ENCODE measurements at places on chromosomes 6 and 20. TPM values are rescaled to one million over a fixed set of nuclear protein-coding genes. Genes with fewer than 3 reads are reported as not detected.

The MROH8 gene
- 2.6 TPM for total RNA-seq

The GPX5 gene
- total RNA-seq = not detected

The NRSN1 gene
- not detected for total RNA-seq

The BPIFB1 gene
- total RNA-seq = not detected

The BEND6 gene
- total RNA-seq = 0.17 TPM

The BIRC7 gene
- total RNA-seq = not detected

The SLC17A1 gene
- total RNA-seq = not detected

The STMN3 gene
- 2.7 TPM for total RNA-seq

The C6orf15 gene
- total RNA-seq = not detected

The ZNF831 gene
- total RNA-seq = 0.89 TPM

The CD93 gene
- 24.2 TPM for total RNA-seq

DNA sequence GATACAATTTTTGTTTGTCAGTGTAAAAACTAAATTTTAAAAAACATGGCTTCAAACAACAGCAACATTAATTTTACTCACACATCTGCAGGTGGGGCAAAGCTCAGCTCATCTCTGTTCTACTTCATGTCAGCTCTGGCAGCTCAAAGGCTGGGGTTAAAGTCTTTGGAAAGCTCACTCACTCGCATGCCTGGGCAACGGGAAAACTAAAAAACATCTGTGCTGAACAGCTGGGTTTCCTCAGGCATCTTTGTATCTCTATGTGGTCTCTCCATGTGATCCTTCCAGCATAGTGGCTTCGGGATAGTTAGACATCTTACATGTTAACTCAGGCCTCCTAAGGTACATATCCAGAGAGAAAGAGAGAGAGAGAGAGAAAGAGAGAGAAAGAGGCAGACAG is 499.6 kb downstream of the RFPL4B start:
- DNase-seq = no peak

DNA sequence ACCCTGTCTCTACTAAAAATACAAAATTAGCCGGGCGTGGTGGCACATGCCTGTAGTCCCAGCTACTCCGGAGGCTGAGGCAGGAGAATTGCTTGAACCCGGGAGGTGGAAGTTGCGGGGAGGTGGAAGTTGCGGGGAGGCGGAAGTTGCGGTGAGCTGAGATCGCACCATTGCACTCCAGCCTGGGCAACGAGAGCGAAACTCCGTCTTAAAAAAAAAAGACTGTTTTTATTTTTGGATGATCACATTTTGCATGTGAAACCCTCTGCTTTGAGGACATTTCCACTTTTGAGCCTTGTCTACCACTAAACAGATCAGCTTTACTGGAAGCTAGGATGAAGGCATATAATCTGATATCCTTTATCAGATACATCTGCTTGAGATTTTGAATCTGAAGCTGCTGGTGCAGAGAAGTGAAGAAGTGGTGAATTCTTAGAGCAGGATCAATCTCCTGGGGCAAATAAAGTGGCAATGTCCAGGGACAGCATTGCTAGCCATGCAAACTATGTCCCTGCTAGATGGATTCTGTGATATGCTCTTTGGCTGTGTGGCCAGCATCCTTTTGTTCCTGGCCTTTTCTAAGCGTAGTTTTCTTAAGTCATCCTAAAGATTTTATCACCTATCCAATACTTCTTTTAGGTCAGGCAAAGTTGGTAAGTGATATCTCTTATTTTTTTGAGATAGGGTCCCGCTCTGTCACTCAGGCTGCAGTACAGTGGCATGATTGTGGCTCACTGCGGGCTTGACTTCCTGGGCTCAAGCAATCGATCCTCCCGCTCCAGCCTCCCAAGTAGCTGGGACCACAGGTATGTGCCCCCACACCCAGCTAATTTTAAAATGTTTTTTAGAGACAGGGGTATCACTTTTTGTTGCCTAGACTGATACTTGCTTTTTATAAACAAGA is 23.3 kb downstream of the RBL1 start:
- no peak for DNase-seq

GRCh38 chr20:45892828-45893500 is 1.8 kb downstream of the CTSA start:
- peak; percentile 66 for DNase-seq

GRCh38 chr20:49657118-49657901 is 56.4 kb downstream of the B4GALT5 start:
- DNase-seq = no peak

GRCh38 chr6:147972448-147972847 is 370.2 kb upstream of the SASH1 start:
- no peak for DNase-seq

DNA sequence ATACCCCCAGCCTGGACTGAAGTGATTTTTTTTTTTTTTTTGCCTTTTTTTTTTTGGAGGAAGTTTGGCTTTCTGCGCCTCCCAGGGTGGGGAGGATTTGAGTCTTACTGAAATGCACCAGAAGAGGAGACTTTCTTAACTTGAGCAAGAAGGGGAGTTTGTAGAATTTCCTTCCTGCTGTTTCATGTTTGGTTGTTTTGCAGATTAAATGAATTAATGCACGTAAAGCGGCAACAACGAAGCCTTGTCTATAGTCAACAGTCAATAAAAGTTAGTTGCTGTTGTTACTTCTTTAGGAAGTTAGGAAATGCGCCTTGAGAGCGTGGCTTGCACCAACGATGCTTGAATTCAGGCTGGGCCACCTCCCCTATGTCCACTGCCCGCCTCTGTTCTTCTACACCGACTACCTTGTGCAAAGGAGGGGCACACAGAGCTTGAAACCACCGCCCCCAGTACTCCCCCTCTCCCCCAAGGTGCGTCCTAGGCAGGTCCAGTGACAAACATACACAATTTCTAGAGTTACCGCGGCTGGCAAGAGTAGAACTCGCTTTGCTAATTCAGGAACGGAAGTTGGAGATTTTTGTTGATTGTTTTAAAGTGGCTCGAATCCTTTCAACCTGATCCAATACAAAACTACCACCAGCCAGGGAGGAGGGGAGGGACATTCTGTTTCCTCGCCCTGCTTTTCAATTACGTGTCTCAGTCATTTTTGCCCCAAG is 830 bp upstream of the CYP24A1 start:
- no peak for DNase-seq

- no peak for DNase-seq
Measured at GRCh38 chr20:25272223-25273000, 24.5 kb downstream of the PYGB start.

- DNase-seq = no peak
Measured at GRCh38 chr20:11844691-11845090, 73.0 kb upstream of the BTBD3 start.

GRCh38 chr6:155311086-155311485 is 3.2 kb downstream of the TFB1M start:
- DNase-seq = no peak

GRCh38 chr6:106539936-106540335 is 89.4 kb downstream of the RTN4IP1 start:
- no peak for DNase-seq

DNA sequence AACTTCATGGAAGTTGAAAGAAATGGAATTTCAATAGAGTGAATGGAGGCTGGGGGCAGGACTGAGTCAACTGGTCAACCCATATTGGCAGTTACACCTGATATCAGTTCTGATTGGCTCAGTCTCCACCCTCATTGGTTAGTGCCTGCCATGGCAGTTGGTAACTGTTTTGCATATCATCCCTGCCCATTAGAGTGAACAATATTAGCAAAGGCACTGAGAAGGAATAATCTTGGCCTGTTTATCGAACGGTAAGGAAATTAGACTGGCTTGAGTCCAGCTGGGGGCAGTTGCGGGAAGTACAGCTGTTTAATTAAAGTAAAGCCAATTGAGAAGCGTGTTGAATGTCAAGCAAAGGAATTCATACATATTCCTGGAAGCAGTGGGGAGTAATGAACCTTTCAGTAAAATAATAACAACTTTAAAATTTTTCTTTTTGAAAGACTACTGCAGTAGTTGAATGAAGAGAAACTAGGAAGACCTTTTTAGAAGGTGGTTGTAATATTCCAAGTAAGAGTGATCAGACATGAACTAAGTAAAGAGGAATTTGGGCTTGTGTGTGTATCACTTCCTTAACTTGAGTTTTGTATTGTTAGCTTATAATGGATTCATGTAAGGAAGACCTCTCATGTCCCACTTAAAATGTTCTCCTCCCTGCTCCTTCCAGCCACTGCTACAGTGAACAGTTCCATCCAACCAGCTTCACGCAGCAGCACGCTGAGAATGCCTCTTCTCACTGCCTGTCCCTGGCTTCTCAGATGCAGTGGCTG is 17.2 kb upstream of the FAM50B start:
- DNase-seq = no peak

GRCh38 chr6:159761129-159761872 is 544 bp upstream of the ACAT2 start:
- peak; percentile 57 for DNase-seq

DNA sequence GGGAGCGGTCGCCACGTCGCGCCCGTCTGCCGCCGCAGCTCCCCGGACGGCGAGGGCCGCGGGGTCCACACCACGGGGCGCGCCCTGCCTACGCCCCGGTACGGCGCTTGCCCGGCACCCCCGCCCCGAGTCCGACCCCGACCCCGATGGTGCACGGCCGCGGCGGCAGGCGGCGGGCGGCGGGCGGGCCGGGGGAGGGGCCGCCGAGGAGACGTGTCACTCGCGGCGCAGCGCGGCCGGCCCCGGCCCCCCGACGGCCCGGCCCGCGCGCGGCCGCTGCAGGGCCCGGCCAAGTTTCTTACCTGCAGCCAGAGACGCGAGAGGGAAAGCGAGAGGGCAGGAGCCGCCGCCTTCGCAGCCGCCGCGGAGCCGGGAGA is 328 bp downstream of the RRBP1 start:
- DNase-seq = no peak

- DNase-seq = no peak
Measured at GRCh38 chr20:1786486-1786885, 108.7 kb upstream of the SIRPA start.

GRCh38 chr6:159806021-159806458 is 6.0 kb downstream of the PNLDC1 start:
- no peak for DNase-seq

DNA sequence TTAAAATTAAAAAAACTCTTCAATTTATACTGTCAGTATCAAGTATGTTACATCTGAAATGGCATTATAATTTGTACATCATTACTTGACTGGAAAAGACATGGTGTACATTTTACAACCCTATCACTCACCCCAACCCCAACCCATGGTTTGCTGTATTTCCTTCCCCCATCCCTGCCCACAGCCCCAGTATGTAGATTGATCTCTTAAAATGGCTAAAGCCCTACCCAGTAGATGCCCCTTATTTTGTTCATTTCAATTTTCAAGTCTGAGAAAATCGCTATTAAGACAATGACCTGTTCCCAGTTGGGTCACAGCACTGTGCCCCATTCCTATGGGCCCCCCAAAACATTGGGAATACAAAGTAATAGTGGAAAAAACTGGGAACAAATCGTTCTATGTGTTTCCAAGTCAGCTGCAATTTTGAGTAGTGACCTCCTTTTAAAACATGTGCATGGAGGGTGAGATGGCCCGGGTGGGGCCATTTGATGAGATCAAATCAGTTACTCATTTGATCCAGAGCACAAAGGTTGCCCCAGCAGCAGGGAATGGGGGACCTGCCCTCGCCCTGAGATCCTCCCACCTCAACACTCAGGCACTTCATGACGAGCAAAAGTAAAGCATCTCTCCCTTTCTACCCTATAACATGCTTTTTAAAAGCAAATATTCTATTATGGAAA is 13.3 kb downstream of the EZR start:
- DNase-seq = no peak

GRCh38 chr20:3250091-3250504 is 11.1 kb upstream of the SLC4A11 start:
- DNase-seq = no peak

- DNase-seq = no peak
Measured at GRCh38 chr6:128990360-128990759, 107.4 kb downstream of the LAMA2 start.

DNA sequence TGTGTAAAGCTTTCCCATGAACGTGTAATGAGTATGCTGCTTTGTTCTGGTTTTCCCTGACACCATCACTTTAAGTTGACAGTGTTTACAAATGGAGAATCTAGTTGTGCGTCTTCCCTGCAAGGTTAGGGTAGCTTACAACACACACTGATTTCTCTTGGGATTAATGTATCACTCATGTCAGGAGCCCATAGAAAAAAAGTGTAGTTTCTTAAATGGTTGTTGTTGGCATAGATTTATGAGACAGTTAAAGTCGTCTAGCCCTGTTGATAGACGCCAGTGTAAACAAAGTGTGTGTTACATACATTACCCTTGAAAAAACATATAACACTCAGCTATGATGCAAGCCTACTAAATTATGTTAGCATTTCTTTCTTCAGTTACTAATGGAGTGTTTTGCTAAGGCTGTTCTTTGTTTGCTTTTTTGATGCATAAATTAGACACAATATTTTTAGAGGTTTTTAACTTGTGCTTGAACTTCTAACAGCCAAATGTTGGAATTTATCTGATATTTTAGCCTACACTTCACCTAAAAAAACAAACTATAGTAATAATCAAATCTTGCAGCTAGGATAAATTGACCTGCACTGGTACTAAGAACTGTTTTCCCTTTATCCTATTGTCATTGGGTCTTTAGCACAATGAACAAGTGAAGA is 88.6 kb downstream of the RNF217 start:
- DNase-seq = no peak

DNA sequence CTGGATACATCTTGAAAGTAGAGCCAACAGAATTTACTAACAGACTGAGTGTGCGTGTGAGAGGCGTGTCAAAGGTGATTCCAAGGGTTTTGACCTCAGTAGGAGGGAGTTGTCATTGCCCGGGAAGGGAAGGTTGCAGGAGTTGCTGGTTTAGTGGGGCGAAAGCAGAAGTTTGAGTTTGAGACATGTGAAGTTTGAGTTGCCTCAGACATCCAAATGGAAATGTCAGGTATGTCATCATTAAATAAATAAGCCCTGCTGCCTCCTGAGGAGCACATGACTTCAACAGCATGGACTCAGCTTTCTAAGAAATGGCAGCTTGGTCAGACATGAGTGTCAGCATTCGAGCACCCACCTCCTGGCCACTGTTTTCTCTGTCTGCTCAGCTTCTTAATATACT is 26.6 kb upstream of the TGM2 start:
- DNase-seq = no peak

- no peak for DNase-seq
Measured at GRCh38 chr20:7596541-7596940, 343.7 kb downstream of the HAO1 start.

- DNase-seq = no peak
Measured at GRCh38 chr6:11416936-11417576, 120.5 kb upstream of the TMEM170B start.

DNA sequence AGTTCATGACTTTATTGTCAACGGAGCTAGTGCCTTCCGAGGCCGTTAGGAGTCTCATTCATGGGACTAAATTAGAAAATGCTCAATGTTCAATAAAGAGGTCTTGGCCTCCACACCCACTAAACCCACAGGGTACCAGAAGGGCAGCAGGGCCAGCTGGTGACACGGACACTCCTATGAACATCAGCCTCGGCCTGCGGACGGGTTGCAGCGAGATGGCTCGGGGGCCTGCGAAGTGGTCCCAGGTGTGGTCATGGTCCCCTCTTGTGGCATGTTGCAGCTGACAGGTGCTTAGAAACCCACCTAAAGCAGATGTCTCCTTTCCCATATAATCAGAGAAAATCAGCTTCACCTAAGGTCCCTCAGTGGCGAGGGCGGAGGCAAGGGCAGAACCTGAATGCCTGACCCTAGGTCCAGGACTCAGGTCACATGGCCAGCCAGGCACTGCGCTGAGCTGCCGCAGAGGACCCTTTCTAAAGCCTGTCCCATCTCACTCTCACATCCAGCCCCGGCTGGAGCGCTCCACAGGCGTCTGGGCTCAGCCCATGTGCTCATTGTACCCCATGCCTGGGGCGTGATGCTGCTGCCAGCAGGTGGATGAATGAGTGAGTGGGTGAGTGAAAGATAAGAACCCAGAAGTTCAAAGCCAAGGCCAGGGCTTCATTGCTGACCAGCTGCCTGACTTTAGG is 35.8 kb downstream of the NFATC2 start:
- no peak for DNase-seq

GRCh38 chr20:13492001-13492481 is 146.7 kb downstream of the TASP1 start:
- DNase-seq = no peak

Data from mucosa of descending colon (tissue), 3 donors.